Inflammatory macrophage treated with lipopolysaccharide for 4 hours (primary cell): ENCODE measurements at places on chromosomes 16 and 17.

- DNase-seq: no peak
Observed at GRCh38 chr16:63945806-63946205, 1176.1 kb downstream of the CDH11 start.

- no peak for DNase-seq
Observed at GRCh38 chr17:7459961-7460545, 15.2 kb downstream of the CHRNB1 start.

GRCh38 chr17:3276126-3276525 is 22.0 kb downstream of the OR3A1 start:
- peak; percentile 46 for DNase-seq

DNA sequence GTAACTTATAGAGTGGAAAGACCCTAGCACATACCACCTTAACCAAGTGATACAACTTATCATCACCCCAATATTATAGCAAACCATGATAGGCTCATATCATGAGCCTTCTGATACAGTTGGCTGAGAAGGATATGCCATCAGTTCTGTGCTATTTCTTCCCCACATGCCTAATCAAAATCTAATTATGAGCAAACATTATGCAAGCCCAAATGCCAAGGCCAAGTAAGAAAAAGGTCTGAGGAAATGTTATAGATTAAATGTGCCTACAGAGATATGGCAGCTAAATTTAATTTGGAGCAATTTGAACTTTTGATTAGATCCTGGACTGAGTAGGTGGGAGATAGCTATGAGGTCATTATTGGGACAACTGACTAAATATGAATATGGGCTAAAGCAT is 225.9 kb upstream of the PMFBP1 start:
- DNase-seq: no peak

DNA sequence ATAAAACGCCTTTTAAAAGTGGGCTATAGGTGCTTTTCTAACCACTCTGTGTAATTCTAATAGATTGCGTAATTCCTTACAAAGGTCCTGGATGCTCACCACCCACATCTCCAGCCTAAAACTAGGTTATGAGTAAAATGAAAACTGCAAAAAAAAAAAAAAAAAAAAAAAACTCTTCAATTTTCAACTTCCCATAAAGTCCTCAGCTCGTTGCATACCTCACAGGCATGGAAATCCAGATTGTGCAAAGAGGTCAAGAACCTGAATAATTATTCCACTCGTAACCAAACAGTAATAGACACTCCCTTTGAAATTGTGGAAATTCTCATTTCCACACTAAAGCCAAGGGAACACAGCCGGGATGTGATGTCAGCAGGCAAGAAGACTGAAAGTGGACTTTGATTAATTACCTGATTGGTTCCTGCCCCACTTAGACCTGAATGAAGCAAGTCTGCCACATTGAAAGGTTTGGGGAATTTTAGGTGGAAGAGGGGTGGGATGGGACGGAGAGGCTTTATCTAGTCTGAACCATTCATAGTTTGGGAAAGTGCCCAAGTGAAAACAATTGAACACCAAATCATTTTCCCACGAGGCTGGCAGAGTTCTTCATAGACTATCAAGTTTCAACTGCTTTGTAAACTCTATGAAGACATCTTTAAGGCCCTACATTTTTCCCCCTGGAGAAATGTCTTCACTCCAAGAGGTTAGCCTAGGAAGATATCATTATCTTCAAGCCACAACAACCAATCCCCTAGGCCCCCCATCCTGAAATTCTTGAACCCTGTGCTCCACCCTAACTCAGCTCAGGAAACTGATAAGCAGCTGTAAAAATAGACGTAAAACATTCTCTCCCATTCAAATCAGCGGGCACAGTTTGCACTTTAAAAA is 49.1 kb upstream of the TANC2 start:
- DNase-seq: peak; percentile 38

- no peak for DNase-seq
Observed at GRCh38 chr17:55210292-55210691, 54.5 kb upstream of the HLF start.
